ENCODE measurements at places on chromosomes 7 and 10.

- peak; percentile 20 for DNase-seq
Observed at GRCh38 chr7:92691578-92691977, 101.4 kb upstream of the FAM133B start.

- peak; percentile 30 for DNase-seq
Observed at GRCh38 chr7:65239707-65240352, 133.8 kb upstream of the ZNF92 start.

DNA sequence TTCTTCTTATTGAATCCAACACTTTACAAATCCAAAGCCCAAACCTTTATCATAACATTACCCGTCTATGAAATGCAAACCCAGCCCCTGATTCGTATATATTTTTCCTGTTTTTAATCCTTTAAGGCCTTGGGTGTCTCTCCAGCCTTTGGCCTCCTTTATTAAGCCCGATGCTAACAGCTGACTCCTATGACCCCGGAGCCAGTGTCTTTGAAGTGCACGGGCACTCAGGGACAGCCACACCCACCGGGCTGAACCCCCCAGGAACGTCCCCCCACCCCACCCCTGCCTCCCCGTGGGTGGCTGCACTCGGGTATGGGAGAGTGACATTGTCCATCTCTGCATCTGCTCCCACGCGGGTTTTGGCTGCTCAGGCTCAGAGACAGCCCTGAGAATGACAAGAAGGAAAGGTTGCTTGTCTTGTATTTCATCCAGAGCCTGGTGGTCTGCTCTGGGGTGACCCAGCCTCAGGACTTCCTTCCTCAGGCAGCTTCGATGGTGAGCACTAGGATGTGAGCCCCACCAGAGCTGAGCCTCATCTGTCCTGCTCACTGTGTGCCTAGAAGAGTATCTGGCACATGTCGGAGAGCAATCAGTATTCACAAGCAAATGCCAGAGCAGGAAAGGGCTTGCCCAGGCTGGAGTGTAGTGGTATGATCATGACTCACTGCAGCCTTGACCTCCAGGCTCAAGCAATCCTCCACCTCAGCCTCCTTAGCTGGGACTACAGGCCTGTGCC lies 210.4 kb downstream of the SKIDA1 start:
- DNase-seq: no peak

GRCh38 chr7:43392638-43393330 lies 190.1 kb upstream of the STK17A start:
- DNase-seq: no peak

GRCh38 chr7:140060788-140061606 lies 1.8 kb downstream of the PARP12 start:
- no peak for DNase-seq

GRCh38 chr7:116139007-116139406 lies 71.3 kb upstream of the TES start:
- no peak for DNase-seq

DNA sequence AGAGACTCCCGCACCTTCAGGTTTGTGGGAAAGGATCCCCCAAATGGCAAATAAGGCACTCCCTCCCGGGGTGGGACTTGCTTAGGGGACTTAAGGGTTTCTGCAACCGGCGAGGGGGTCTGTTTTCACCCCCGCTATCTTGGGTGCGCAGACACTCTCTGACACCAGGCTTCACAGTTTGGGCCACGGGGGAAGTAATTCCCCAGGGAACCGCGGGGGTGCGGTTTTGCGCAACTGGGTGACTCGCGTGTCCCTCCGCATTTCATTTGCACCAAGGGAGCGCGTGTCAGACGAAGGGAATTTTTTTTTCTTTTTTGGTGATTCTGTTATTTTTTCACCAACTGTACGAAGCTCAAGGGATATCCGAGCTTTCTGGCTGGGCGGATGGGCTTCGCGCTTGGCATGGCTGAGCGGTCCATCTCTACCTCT lies 1.7 kb downstream of the GRM8 start:
- DNase-seq: no peak

GRCh38 chr10:62735464-62736167 lies 68.9 kb upstream of the ADO start:
- no peak for DNase-seq

GRCh38 chr7:5827755-5828154 lies 46.3 kb upstream of the RNF216 start:
- DNase-seq: no peak

DNA sequence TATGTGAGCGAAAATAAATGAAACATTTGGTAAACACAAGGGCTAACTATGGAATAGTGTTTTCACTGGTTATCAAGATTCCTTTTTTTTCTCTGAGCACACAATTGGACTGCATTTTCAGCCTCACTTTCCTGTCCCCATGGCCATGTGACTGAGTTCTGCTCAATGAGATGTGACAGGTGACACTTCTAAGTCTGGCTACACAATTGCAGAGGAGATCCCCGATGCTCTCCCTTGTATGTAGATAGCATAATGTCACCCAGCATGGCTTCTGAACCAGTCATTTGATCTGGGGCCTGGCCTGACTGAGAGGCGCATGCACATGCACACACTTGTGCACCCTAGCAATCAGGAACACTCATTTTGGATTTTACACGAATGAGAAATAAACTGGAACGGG lies 581.8 kb downstream of the GRID1 start:
- DNase-seq: no peak

DNA sequence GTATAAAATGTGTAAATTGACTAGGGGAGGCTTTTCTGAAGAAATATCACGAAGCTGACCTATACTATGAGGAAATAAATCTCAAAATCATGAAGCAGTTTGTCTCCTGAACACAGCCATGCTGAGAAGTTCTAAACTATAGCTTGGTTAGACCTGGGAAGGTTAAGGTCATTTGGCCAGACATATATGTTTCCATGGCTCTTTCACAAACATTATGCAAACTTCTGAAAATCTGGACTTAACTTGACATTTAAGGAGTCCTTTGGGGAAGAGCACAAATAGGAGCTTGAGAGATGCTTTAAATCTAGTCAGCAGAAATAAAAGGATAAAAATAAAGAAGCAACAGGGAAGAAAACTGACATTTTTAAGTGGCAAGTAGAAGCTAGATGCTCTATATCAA lies 115.9 kb upstream of the MEOX2 start:
- no peak for DNase-seq

DNA sequence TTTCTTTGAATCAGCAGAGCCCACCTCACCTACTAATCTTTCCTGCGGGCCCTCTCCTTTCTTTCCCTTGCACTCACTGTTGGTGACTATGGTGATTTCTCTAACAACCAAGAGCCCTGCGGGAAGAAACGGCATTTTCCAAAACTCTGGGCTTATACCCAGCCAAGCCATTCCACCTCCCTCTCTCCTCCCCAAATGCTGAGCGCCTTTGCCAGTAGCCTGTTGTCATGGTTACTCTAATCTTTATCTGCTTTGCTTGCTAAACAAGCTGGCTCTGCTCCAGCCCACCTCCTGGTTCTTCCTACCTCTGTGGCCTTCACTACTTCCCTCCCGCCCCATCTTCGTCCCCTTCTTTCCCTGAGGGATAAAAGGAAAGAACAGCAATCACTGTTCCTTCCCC lies 86.7 kb downstream of the DGKI start:
- no peak for DNase-seq

DNA sequence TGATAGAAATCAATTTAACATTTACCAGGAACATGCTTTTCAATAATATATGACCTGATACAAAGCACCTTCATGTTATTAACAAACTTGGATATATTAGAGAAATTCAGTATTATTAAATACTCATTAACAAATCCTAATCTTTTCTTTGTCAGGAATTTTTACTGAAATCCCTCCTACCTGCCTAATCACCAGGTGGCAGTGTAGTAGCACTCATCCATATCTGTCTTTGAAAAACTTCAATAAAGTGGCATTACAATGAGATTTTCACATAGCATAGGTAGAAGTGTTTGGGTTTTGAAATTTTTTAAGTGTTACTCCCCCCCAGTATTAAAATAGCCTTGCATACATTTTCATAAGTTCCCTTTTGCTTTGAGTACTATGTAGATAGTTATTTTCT lies 1246.6 kb upstream of the LRRN3 start:
- DNase-seq: no peak

- DNase-seq: peak; percentile 6
Observed at GRCh38 chr7:140209866-140210609, 33.3 kb upstream of the KDM7A start.

DNA sequence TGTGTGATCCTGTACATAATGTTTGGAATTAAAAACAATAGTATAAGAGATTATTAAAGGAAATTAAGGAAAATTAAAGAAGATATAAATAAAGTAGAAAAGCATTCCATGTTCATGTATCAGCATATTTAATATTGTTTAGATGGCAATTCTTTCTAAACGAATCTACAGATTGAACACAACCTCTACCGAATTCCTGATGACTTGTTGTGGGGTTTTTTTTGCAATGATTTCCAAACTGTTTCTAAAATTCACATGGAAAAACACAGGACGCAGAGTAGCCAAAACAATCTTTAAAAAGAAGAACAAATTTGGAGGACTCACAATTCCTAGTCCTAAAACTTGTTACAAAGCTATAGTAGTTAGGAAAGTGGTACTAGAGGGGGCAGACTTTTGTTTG lies 573.4 kb upstream of the IGFBP3 start:
- no peak for DNase-seq

DNA sequence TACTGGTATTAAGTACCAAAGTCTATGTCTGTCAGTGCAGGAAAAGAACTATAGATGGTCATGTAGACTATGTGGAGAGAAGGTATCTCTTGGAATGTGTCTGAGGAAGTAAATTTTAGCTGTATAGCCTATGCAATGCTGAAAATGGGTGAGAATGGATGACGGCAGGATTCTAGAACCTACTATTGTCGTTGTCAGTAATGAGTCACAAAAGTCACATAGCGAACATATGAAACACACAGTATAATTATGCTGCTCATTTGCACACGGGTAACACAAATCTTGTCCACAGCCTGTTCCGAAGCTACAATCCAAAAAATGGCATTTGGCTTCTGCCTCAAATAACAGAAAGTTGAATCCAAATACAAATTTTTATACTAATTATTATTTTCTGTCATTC lies 33.6 kb upstream of the KMT2E start:
- DNase-seq: no peak

DNA sequence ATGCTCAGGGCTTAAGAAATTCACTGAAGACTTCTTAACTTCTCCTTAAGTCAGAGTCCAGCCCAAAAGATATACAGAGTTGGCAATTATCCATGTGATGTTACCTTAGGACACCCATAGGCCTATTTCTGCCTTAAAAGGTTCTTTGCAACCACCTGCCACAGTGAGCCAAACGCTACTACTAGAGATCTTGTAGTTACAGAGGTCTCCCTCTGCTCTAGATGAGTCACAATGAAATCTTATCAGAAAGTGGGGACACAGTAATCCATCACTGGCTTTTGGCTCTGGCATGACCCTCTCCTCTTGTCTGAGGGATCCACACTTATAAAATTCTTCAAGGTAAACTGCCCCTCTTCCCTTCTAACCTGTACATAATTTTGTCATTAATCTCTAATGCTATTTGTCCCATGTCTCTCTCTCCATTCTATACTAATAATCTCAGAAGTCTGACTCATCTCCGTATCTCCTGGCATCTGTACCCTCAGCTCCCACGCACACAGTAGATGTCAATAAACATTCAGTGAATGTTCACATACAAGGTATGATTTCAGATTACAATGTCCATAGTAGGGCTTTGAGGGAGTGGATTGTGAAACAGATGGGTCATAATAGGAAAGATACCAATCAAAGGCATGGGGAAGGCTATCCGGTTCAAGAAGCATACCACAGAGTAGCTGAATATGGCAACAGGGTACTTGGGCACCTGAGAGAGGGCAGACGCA lies 112.1 kb downstream of the SGMS1 start:
- no peak for DNase-seq

GRCh38 chr10:117946525-117947070 lies 100.1 kb downstream of the RAB11FIP2 start:
- DNase-seq: no peak

DNA sequence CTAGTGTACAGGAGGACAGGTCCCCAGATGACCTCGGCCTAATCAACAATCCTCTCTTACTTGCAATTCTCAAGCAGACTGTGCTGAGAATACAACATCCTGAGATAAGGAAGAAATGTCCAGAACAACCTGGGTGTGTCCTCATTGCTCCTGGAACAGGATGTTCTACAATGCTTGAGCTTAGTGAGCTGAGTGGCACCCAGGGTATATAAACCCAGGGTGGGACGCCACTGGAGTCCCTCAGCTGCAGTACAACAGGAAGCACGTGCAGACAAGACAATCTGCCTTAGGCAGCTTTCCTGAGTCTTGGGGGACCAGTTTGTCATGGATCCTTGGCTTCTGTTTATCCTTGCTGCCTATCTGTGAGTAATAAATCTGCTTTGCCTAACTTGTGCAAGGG lies 27.7 kb upstream of the SLC25A13 start:
- no peak for DNase-seq

- no peak for DNase-seq
Observed at GRCh38 chr10:107653832-107654287, 489.4 kb upstream of the SORCS1 start.

DNA sequence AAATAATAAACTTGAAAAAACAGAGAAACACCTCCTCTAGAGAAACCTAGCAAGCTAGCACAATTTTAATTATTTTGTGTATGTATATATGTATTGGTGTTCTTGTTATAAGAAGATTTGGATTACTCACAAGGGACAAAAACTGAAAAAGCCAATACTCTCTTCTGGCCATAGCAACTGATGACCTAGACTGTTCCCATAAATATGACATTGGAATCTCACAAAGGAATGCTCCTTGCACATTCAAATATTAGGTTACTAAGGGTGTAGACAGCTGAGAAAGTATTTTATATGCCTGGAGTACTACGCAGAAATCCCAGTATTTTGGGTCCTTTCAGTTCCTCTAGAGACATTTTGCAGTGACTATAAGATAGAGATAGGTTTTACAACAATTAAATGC lies 279.4 kb downstream of the FZD1 start:
- DNase-seq: no peak

DNA sequence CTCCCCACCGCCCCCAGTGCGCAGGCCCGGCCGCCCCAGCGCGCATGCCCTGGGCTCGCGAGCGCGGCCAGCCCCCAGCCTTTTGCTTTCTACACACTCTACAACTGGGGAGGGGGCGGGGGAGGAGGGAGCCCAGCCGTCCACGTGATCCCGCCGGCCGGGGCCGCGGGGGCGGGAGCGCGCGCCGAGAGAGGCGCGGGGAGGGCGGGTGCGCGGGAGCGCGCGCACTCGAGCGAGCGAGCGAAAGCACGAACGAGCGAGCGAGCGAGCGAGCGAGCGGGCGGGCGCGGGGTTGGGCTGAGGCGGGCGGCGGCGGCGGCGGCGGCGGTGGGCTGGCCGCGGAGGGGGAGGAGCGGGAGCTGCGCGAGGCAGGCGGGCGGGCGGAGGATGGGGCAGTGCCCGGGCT lies at the start of gene AUTS2:
Gene AUTS2 (plus strand): TSS at position 395 of the 406 bp plus-strand sequence. CDS start 1,179 bp downstream, outside the sequence.
- peak; percentile 90 for DNase-seq

Data from HEK293T (cell line).